ENCODE measurements at places on chromosomes 3 and 15. TPM values are rescaled to one million over a fixed set of nuclear protein-coding genes. Genes with fewer than 3 reads are reported as not detected.

GRCh38 chr3:156449710-156450574, 105.0 kb downstream of the SSR3 start:
- peak; percentile 26 for DNase-seq

GRCh38 chr15:68951813-68952212, 21.5 kb downstream of the SPESP1 start:
- no peak for DNase-seq

- DNase-seq = no peak
These were observed 25.0 kb downstream of the PIF1 start for GRCh38 chr15:64800476-64800875.

Gene ATP8B4
- total RNA-seq = not detected

Gene PPP1R14D
- not detected for total RNA-seq

DNA sequence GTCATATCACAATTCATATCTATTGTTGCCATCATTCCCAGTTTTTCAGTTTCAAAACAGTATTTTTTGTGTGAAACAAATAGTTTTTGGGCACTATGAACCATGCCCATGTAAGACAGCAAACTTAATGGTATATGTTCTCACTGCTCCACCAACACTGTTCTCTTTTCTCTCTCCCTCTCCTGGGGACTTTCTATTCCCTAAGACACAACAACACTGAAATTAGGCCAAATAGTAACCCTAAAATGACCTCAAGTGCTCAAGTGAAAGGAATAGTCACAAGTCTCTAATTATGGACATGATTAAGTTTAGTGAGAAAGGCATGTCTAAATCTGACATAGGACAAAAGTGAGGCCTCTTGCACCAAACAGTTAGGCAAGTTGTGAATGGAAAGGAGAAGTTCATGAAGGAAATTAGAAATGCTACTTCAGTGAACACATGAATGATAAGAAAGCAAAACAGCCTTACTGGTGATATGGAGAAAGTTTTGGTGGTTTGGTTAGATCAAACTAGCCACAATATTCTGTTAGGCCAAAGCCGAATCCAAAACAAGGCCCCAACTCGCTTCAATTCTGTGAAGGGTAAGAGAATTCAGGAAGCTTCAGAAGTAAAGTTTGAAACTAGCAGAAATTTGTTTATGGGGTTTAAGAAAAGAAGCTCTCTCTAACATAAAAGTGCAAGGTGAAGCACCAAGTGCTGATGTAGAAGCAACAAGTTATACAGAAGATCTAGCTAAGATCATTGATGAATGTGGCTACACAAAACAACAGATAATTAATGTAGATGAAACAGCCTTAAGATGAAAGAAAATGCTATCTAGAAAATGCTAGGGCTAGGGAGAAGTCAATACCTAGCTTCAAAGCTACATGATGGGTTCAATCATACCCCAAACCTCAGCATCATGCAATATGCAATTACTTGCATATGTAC, 104.2 kb downstream of the CBLB start:
- DNase-seq = no peak
